ENCODE measurements at places on chromosomes 5 and 9. TPM values are rescaled to one million over a fixed set of nuclear protein-coding genes. Genes with fewer than 3 reads are reported as not detected.

- no peaks in the 10 kb centered on the region for H3K27me3 ChIP-seq
- H3K27ac ChIP-seq, result no peak overlapping the region
- H3K4me3 ChIP-seq, result no peak overlapping the region
- no peak for DNase-seq
- peaks cover 44% of the 10 kb centered on the region for H3K4me1 ChIP-seq
- H3K36me3 ChIP-seq, result peaks cover 3% of the 10 kb centered on the region
Observed at GRCh38 chr9:95731876-95732275, 143.6 kb upstream of the ERCC6L2 start.

- H3K4me3 ChIP-seq, result no peak overlapping the region
- H3K4me1 ChIP-seq, result peaks cover 10% of the 10 kb centered on the region
- H3K27me3 ChIP-seq, result no peaks in the 10 kb centered on the region
- DNase-seq, result no peak
- peaks cover 21% of the 10 kb centered on the region for H3K36me3 ChIP-seq
Observed at GRCh38 chr9:108994695-108995094, 18.6 kb downstream of the CTNNAL1 start.

DNA sequence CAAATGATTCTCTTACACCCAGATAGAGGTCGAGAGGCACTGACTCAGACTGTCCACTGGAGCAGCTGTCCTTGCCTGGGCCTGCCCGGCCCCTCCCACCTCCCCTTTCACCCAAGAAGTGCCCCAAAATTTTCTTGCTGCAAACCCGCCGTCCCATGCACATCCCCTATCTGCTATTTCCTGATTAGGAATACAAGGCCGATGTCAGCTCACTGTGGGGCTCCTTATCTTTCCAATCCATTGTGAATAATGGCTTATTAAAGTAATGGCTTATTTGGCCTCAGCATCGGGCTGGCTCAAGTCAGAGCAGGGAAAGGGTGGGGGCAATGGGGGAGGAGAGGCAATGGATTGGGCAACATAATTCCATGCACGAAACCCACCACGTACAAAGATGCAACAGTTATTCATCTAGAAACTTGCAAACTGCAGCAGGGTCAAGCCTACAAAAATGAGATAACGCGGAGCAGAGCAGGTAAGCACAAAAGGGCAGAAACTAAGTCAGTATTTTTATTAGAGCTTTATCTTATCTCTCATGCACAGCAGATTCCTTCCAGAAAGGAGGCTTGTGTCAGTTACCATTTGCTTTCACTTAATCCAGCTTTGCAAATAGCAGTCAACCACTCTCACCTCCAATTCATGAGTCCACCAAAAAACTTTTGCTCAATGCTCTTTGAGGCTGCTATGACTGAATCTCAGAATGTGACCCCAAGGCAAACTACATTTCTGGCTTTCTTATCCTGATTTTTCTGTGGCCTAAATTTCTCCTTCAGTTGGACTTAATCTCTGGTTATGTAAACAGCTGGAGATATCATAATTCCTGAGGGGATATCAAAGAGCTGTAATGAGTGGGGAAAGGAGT is 138.2 kb upstream of the OSMR start:
- no peaks in the 10 kb centered on the region for H3K27me3 ChIP-seq
- no peak overlapping the region for H3K27ac ChIP-seq
- no peak overlapping the region for H3K4me3 ChIP-seq
- no peak for DNase-seq
- no peaks in the 10 kb centered on the region for H3K4me1 ChIP-seq

DNA sequence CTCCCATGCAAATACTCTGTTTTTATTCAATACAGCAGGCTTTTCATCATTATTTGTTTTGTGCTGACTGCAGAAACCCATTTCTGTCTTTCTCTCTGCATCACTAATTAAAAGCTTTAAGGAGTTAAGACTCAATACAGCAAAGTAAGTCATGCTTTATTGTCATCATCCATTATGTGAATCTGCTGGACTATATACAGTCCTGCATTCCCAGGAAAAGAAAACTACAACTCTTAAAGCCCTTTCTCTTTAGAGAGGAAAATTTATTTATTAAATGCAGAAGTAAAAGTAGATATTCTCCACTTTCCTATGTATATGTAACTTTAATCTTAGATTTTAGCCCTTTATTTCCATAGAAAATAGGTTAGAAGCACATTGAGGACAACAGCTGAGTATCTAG is 706.6 kb upstream of the RGMB start:
- H3K36me3 ChIP-seq, result no peaks in the 10 kb centered on the region
- H3K27ac ChIP-seq, result no peak overlapping the region
- no peak for DNase-seq
- H3K27me3 ChIP-seq, result no peaks in the 10 kb centered on the region
- H3K4me1 ChIP-seq, result peaks cover 12% of the 10 kb centered on the region

- H3K4me3 ChIP-seq, result no peak overlapping the region
- H3K27me3 ChIP-seq, result peaks cover 7% of the 10 kb centered on the region
Observed at GRCh38 chr5:15545082-15545481, 45.1 kb downstream of the FBXL7 start.

GRCh38 chr9:13732290-13732689 is 452.8 kb upstream of the MPDZ start:
- H3K27ac ChIP-seq, result no peak overlapping the region
- no peak for DNase-seq
- H3K27me3 ChIP-seq, result peaks cover 2% of the 10 kb centered on the region

DNA sequence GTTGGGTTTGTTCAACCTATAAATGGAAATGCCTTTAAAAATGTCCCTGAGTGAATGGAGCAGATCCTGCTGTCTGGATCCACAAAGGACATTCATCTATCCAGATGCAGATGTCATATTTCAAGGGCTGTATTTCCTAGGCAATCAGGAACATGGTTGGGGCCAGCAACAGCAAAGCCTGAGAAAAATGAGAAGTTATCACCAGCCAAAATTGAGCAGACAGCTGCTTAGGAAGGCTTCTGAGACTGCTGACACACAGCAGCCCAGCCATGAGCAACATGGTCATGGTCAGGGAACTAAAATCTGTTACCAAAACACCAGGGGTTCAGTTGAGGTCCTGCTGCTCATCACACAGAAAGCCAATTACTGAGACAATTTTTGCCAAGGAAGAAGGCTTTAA is 9.2 kb upstream of the IL7R start:
- no peak overlapping the region for H3K27ac ChIP-seq
- no peak for DNase-seq
- no peak overlapping the region for H3K4me3 ChIP-seq
- no peaks in the 10 kb centered on the region for H3K27me3 ChIP-seq

GRCh38 chr9:119003201-119003611 is 366.0 kb downstream of the BRINP1 start:
- H3K27ac ChIP-seq, result no peak overlapping the region
- peaks cover 4% of the 10 kb centered on the region for H3K4me1 ChIP-seq
- no peaks in the 10 kb centered on the region for H3K36me3 ChIP-seq
- no peak overlapping the region for H3K4me3 ChIP-seq
- no peaks in the 10 kb centered on the region for H3K27me3 ChIP-seq
- DNase-seq, result no peak

GRCh38 chr9:88786291-88787079 is 204.8 kb upstream of the S1PR3 start:
- H3K27ac ChIP-seq, result peak overlapping the region; percentile 79
- H3K27me3 ChIP-seq, result peaks cover 88% of the 10 kb centered on the region
- DNase-seq, result no peak
- H3K4me1 ChIP-seq, result peaks cover 53% of the 10 kb centered on the region
- no peak overlapping the region for H3K4me3 ChIP-seq

DNA sequence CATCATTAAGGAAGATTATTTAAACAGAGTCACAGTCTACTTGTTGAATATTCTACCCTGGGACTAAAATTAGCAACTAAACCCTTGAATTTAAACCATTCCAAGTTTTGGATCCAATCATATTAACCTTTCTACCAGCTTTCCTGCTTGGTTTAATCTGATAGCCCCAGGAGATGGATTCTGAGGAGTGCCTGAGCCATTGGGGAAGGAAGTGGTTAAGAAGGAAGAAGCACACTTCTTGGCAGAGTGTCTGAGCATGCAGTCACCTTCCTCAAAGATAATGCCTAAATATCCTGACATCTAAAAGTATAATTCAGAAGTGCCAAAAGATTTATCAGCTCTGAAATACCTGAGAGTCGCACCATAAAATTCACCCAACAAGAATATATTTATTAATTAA is 74.1 kb upstream of the SNCAIP start:
- no peak overlapping the region for H3K4me3 ChIP-seq
- no peak for DNase-seq
- no peaks in the 10 kb centered on the region for H3K27me3 ChIP-seq
- no peaks in the 10 kb centered on the region for H3K36me3 ChIP-seq

- H3K4me1 ChIP-seq, result peaks cover 11% of the 10 kb centered on the region
- no peaks in the 10 kb centered on the region for H3K27me3 ChIP-seq
- H3K4me3 ChIP-seq, result no peak overlapping the region
- H3K27ac ChIP-seq, result no peak overlapping the region
Observed at GRCh38 chr5:89087128-89087527, 204.1 kb upstream of the MEF2C start.

- H3K4me1 ChIP-seq, result peaks cover 34% of the 10 kb centered on the region
- DNase-seq, result no peak
Observed at GRCh38 chr9:16869131-16869881, 1.2 kb downstream of the BNC2 start.

DNA sequence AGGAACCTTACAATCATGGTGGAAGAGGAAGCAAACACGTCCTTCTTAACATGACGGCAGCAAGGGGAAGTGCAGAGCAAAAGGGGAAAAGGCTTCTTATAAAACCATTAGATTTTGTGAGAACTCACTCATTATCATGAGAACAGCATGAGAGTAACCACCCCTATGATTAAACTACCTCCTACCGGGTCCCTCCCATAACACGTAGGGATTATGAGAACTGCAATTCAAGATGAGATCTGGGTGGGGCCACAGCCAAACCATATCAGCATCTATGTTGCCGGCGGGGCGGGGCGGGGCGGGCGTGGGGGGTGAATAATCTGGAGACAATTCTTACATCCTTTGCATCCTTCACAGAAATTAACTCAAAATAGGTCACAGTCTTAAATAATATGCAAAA is 58.8 kb upstream of the GFPT2 start:
- no peak overlapping the region for H3K27ac ChIP-seq
- no peak overlapping the region for H3K4me3 ChIP-seq
- no peak for DNase-seq
- no peaks in the 10 kb centered on the region for H3K27me3 ChIP-seq
- no peaks in the 10 kb centered on the region for H3K36me3 ChIP-seq

DNA sequence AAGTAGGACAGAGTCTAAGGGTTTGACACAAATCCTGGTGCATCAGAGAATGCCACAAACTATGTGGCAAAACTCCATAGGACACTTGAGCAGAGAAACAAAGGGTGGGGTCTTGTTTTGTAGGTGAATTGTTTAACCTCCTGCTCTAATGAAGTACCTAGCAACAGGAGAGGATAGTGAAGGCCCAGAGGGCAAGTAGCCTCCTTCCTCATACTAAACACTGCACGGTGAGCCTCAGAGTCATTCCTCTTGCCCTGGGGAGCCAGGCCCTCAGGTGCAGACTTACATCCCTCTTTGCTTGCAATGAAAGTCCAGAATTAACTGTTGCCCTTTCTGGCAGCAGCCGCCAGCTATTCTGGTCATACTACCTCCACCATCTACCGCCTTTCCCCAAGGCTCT is 166.1 kb downstream of the DROSHA start:
- no peak overlapping the region for H3K27ac ChIP-seq
- no peaks in the 10 kb centered on the region for H3K36me3 ChIP-seq
- no peak overlapping the region for H3K4me3 ChIP-seq
- H3K27me3 ChIP-seq, result no peaks in the 10 kb centered on the region

- no peak overlapping the region for H3K4me3 ChIP-seq
- no peaks in the 10 kb centered on the region for H3K27me3 ChIP-seq
- H3K4me1 ChIP-seq, result no peaks in the 10 kb centered on the region
Observed at GRCh38 chr9:84384617-84385016, 44.1 kb upstream of the SLC28A3 start.

DNA sequence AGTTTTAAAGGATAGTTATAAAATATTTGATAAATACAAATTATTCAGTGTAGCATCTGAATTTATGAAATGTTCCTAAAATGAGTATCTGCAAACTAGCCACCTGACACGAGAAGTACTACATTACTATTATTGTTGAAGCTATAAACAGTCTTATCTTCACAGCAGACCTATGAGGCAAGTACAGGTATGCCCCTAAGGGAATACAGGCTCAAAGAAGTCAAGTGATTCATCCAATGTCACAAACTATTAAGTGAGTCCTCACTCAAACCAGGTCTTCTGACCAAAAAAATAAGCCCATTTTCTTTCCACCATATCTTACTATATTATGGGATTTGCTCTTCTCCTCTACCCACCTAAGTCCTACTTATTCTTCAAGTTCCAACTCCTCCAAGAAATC is 28.7 kb downstream of the STRBP start:
- DNase-seq, result no peak
- H3K4me1 ChIP-seq, result peaks cover 19% of the 10 kb centered on the region
- H3K36me3 ChIP-seq, result no peaks in the 10 kb centered on the region
- no peak overlapping the region for H3K4me3 ChIP-seq

DNA sequence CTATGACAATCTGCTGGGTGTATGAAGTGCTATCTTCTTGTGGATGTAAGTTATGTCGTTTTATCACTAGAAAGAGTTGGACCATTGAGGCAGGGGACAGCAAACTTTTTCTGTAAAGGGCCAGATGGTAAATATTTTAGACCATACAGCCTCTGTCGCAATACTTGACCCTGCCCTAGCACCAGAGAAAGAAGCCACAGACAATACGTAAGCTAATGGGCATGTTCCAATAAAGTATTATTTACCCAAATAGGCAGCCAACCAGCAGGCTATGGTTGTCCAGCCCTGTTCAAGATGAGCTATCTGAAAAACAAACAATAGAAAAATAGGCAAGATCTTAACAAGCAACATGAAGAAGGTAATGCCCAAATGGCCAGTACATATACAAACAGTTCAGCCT is 36.4 kb downstream of the MTX3 start:
- H3K27me3 ChIP-seq, result no peaks in the 10 kb centered on the region
- H3K27ac ChIP-seq, result no peak overlapping the region
- no peak for DNase-seq
- peaks cover 3% of the 10 kb centered on the region for H3K4me1 ChIP-seq
- H3K36me3 ChIP-seq, result no peaks in the 10 kb centered on the region
- H3K4me3 ChIP-seq, result no peak overlapping the region

DNA sequence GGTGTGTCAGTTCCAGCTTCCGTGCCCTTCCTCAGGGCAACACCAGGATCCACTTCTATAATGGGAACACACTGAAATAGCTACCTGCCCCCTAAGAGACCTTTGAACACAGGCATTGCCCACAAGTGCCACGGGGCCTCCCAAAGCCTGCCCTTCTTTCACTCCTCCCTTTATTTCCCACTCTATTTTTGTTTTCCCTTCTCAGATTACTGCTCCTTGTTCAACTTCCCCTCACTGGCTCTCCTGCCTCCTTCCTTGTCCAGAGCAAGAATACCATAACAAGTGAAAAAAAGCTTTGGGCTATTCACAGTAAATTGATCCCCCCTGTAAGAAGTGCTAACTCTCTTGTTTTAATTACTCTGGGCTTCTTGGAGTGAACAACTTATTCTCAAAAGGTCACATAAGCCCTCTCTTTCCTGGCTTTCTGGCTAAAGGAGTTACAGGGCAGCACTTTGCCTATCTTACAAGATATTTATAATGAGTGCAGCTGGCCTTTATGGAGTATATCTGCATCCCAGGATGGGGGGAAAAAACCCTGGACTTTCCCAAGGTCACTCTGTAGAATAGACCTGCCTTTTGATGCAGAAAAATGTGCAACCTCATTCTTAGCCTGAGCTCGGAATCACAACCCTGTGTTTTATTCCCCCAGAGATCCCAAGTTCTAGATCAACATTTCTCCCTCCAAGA is 11.3 kb downstream of the CTXN3 start:
- H3K4me3 ChIP-seq, result no peak overlapping the region
- no peaks in the 10 kb centered on the region for H3K27me3 ChIP-seq
- H3K27ac ChIP-seq, result no peak overlapping the region
- peaks cover 17% of the 10 kb centered on the region for H3K4me1 ChIP-seq

Gene PCDHGA2
- total RNA-seq, result 0.32 TPM

Gene PRRX2
- total RNA-seq, result 0.68 TPM

Gene QSOX2
- 28.0 TPM for total RNA-seq

Gene SLC6A18
- not detected for total RNA-seq

Gene ABCA1
- total RNA-seq, result 6.5 TPM

Gene ARHGEF28
- 0.91 TPM for total RNA-seq

Data from neural crest cell (in vitro differentiated cells).